ENCODE measurements at places on chromosomes 2 and 18. TPM values are rescaled to one million over a fixed set of nuclear protein-coding genes. Genes with fewer than 3 reads are reported as not detected.

Gene DSG2
- 59.6 TPM for total RNA-seq

Gene POMC
- 0.06 TPM for total RNA-seq

Gene INHBB
- total RNA-seq = 23.1 TPM

Gene SNED1
- total RNA-seq = 1.1 TPM

Gene DGKD
- total RNA-seq = 76.3 TPM

Gene CDK15
- not detected for total RNA-seq

Gene AFG3L2
- total RNA-seq = 36.6 TPM

Gene UGT1A4
- total RNA-seq = not detected

Gene TOGARAM2
- total RNA-seq = 0.20 TPM

Gene HSBP1L1
- 12.5 TPM for total RNA-seq
